ENCODE measurements at places on chromosomes 2 and 18. TPM values are rescaled to one million over a fixed set of nuclear protein-coding genes. Genes with fewer than 3 reads are reported as not detected.

HOXD10 gene
- 4.1 TPM for total RNA-seq

XDH gene
- 18.4 TPM for total RNA-seq

SNED1 gene
- 7.0 TPM for total RNA-seq

EMILIN2 gene
- 13.3 TPM for total RNA-seq

FAM110C gene
- total RNA-seq = 33.6 TPM

GRCh38 chr2:204542982-204543608 lies 2.2 kb upstream of the PARD3B start:
- DNase-seq = no peak

DNA sequence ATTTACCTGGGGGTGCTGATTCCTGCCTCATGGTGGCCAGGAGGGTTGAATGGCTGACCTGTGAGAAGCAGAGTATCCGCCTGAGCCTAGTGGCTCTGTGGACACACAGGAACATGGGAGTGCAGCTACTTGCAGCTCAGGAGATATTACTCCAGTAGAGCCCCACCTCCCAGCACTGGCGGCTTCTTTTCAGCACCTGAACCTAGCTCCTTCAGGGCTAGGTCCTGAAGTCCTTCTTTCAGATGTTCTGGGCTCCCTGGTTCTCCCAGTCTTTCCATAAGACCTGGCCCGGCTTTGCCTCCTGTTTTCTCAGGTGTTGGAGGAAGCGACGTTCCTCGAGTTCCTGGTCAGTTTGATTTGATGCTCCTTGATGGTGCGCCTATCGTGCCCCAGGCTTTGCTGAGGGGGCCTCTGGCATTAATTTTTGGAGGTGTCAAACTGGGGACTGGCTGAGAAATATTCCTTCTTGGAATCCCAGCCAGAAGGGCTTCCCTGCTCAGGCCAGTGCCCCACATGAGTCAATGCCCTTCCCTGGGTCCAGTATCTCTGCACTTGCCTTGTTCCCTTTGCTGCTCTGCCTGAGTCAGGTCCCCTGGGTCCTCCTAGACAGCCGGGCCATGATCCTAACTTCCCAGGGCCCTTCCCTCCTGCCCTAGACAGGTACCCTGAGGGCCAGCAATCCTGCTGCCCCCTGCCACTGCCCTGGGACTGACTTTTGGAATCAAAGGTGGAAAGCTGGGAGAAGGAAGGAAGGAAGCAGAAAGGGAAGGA lies 110.7 kb upstream of the HAAO start:
- DNase-seq = no peak

GRCh38 chr2:148971547-148971946 lies 67.0 kb upstream of the LYPD6B start:
- no peak for DNase-seq

GRCh38 chr2:238462782-238463396 lies 36.2 kb downstream of the ASB1 start:
- peak; percentile 25 for DNase-seq

DNA sequence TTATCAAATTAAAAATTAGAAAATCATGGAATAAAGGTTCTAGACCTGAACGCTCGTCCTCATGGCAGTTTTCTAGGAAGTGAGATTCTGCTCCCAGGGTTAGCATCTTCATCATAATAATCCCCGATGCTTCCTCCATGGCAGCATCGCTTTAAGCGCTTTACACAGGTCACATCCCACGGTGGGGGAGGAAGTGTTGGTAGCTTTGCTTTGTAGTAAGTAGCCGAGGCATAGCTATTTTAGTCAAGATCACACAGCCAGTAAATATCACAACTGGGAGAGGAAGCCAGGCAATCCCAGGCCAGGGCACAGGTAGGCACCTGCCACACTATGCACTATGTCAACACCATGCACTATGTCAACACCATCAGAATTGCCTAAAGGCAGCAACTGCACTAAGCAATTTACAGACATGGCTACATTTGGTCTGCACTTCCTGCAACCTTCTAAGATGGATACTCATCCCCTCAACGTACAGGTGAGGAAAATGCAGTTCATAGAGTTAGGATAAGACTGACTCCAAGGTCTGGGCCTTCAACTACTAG lies 205.5 kb downstream of the FBXO15 start:
- DNase-seq = no peak

DNA sequence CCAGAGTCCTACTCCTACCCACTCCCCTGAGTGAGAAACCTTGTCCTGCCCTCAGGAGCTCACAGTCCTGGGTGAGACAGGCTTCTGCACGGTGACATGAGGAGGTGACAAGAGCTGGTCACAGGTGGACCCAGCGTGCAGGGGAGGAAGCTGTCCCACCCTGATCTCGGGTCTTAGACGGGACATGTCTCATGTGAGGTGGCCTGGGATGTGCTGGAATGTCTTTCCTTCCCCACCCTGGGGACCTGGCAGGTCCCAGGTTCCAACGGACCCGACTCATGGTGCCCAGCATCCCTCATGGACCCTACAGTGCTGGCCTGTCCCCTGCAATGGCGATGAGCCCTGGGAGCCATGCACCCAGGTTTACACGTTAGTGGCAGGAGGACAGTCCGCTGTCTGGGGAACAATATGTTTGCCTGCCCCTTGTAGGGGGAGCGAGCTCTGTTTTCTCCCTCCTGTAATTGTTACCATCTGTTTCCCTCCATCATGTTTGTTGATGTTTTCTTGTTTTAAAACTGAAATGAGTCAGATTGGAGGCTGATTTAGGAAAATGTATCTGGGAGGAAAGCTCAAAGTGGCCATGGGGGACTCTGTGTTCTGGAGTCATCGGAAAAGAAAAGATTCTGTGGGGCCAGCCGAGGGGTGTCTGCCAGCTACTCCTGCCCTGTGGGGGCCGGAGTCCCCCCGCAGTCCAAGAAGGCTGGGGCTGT lies 238.1 kb downstream of the KLHL29 start:
- DNase-seq = no peak

- DNase-seq = peak; percentile 43
Observed at GRCh38 chr2:212537726-212538304, 787 bp downstream of the ERBB4 start.

- no peak for DNase-seq
Observed at GRCh38 chr2:21772624-21773023, 648.9 kb downstream of the TDRD15 start.

DNA sequence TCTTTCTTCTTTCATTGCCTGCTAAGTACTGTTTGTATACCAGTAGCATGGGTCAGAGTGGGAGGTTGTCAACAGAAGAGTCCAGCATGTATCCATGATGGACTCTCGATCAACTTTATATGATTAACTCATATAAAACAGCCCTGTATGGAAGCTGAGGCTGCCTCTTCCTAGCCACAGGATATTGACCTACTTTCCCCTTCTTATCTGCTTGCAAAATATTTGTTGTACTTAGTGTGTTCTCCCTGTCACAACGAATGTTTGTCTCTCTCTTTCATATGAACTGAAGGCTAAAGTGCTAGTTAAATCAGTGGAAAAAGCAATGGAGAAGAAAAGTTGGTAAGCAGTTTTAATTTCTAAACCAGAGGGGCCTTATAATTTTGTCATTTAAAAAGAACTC lies 17.8 kb downstream of the MYO1B start:
- no peak for DNase-seq

DNA sequence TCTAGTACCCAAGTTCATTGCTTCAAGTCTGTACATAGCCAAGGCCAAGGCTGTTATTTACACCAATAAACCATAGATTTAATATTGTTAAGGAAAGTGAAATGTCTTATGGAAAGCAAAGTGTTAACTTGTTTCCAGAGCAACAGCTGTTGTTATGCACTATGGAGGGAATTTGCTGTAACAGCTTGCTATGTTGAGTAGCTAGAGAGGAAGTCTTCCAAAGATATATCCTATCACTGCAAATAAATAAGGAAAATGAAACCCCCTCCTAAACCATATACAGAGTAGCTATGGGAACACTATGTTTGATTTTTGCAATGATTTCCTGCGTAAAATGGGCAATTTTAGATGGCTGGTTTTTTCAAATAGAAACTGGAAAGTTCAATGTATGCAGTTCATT lies 21.1 kb downstream of the TMEM182 start:
- no peak for DNase-seq

DNA sequence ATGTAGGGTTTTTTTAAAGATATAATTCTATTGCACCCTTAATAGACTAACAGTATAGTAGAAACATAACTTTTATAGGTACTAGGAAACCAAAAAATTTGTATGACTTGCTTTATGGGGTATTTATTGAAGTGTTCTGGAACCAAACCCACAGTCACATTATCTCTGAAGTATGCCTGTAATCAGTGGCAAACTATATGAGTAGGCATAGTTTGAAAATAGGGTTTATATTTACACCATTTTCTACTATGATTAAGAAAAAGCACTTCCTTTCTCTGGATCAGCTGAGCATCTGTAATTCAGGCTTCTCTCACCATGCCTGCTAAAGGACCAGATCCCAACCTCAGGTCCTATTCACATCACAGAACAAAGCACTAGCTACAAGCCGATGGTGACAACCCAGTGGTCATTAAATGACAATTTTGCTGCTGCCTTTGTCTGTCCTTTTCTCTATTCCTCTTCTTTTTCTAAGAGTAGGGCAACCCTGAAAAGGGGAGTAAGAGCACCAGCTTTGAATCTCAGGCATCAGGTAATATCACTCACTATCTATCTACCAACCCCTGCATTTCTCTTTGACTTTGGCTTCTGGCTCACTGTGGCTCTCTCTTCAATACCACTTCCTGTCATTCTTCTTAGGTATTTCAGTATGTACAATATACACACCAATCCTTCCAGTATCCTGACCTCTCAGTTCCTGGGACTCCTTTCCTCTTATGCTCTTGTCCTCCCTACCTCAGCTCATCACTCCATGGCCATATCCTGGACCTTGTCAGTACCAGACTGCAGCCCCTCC lies 14.4 kb downstream of the NEMP2 start:
- no peak for DNase-seq

- no peak for DNase-seq
Observed at GRCh38 chr2:68732036-68732932, 2.3 kb upstream of the ARHGAP25 start.

DNA sequence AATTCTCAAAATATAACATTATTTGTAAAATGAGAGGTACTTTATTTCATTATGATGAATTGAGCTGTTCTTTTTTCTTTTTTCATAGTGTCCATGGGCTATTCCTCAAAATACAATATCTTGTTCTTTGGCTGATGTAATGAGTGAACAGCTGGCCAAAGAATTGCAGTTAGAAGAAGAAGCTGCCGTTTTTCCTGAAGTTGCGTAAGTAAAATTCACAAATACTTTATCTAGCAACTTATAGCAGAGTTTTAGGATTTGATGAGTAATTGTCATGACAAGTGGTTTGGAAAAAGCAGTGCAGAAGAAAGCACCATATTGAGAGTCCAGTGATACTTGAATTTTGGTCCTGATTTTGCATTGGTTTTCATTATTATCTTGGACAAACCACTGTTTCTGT lies 9.8 kb downstream of the RIOK3 start:
- DNase-seq = no peak

DNA sequence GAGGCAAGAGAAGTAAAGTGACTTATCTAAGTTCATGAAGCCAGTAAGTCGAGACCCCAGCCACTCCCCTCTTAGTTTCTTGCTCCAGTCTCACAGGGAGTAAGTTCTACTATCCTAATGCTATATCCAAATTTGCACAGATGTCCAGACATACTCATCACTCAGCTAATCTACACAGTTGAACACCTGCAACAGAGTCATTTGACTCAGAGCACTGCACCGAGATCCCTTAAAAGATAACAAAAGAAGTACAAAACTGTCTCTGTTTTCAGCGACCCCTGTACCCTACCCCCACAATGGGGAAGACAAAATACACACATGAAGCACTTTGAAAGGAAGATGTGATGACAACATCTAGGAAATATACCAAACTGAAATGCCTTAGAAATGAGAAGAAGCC lies 22.6 kb upstream of the CCDC141 start:
- DNase-seq = no peak

- DNase-seq = no peak
Observed at GRCh38 chr2:128458505-128458904, 139.8 kb upstream of the HS6ST1 start.

DNA sequence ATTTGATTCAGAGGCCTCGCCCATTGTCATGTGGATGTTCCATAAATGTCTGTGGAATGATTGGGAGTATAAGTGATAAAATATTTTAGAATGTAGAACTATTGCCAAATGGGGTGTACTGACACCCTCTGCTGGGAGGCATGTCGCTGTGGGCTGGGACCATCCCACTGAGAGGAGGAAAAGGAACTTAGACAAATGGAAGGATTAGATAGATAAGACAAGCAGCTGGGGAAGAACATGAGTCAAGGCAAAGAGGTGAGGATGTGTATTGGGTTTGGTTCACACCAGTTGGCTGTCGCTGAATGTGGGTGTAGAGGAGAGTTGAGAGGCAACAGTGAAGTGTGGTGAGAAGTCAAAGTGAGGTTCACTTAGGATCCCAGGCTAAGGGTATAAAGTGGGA lies 4.0 kb downstream of the C2orf74 start:
- DNase-seq = no peak

GRCh38 chr2:198657512-198658121 lies 800.1 kb downstream of the SATB2 start:
- peak; percentile 73 for DNase-seq

GRCh38 chr18:33697498-33697897 lies 119.5 kb downstream of the ASXL3 start:
- DNase-seq = no peak

- DNase-seq = no peak
Observed at GRCh38 chr2:104641786-104642185, 212.1 kb upstream of the POU3F3 start.

DNA sequence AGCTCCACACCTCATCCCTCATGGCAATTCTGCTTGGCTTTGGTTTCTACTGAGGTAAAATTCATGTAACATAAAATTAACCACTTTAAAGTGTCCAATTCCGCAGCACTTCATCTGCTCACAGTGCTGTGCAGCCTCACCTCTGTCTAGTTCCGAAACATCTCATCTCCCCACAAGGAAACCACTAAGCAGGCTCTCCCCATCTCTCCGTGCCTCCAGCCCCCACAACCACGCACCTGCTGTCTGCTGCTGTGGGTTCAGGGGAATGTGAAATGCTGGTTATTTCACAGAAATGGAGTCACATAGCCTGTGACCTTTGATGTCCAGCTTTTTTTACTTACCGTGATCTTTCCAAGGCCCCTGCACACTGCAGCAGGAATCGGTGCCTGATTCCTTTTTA lies 7.7 kb upstream of the GPC1 start:
- DNase-seq = no peak

- no peak for DNase-seq
Observed at GRCh38 chr2:1802046-1802445, 57.7 kb upstream of the PXDN start.

- DNase-seq = no peak
Observed at GRCh38 chr2:71882236-71882946, 265.3 kb downstream of the CYP26B1 start.
